ENCODE measurements at places on chromosomes 7 and 10. TPM values are rescaled to one million over a fixed set of nuclear protein-coding genes. Genes with fewer than 3 reads are reported as not detected.

- DNase-seq = peak; percentile 23
Measured at GRCh38 chr10:45308707-45309106, 6.7 kb downstream of the OR13A1 start.

DNA sequence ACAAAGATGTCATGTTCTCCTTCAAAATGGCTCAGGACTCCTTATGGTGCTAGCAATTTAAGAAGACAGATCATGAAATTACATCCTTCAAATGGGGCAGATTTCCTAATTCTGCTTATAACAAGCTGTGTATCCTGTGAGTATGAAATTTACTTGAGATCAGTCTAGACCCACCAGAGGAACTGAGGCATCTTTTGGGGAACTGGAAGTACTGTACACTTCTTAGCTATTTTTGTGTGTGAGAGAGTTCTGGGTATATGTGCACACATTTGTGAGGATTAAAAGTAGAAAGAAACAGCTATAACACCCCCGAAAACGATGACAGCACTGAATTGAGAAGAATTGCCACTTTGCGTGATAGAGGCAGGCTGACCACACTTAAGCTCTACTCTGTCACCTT, 187.0 kb upstream of the CCDC6 start:
- DNase-seq = no peak

DNA sequence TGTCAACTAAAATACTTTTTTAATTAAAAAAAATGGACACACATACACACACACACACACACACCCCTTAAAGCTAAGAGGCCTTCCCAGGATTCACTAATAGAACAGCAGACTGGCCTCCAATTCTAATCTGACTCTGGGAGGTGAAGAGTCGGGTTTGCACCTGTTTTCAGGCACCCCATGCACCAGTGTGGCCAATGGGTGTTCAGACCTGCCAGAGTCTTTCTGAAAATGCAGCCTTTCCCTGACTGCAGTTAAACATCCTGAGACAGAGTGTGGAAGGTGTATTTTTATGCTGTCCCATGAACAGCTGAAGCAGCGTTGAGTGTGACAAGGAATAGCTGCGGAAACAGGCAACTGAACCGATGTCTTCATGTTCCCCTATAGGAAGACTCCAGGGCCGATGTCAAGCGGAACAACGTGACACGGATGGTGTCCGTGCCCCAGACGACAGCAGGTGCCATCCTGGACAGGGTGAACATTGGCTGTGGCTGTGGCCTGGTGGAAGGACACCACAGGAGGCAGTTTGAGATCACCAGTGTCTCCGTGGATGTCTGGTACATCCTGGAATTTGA, 74.6 kb upstream of the LYZL2 start:
- no peak for DNase-seq

DNA sequence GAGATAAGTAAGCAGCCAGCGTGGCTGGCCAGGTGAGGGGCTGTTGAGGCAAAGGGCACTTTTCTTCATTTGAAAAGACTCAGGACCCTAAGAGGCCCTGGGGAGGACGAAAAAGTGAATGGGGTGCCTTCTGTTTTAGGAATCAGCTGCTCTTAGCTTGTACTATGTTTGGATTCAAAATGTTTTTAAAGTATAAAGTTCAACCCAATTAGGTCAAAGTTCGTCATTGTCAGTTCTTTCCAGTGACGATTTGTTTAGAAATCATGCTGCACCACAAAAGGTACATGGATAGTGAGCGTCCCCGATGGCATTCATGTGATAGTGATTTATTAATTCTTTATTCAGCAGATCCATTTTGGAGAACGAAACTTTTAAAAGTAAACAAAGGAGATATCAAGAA, 338.2 kb downstream of the SDK1 start:
- DNase-seq = no peak

GRCh38 chr7:149147752-149148653, 750 bp downstream of the ZNF398 start:
- peak; percentile 66 for DNase-seq

DNA sequence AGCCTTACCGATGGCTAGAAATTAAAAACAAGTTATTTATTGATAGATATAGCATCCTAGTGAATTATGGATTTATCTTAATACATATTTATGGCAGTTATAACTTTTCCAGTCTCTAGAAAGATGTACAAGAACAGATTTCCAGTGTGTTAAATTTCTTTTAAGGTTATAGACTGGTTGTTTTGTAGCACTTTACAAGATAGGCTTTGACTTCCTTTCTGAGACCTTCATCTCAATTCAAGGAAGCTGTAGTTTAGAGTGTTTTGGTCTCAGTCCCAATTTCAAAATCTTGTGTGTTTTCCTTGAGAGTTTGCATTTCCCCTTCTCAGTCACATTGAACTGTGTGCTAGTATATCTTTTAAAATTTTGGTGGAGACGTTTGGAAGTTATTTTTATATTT, 30.1 kb downstream of the PLEKHA1 start:
- DNase-seq = no peak

DNA sequence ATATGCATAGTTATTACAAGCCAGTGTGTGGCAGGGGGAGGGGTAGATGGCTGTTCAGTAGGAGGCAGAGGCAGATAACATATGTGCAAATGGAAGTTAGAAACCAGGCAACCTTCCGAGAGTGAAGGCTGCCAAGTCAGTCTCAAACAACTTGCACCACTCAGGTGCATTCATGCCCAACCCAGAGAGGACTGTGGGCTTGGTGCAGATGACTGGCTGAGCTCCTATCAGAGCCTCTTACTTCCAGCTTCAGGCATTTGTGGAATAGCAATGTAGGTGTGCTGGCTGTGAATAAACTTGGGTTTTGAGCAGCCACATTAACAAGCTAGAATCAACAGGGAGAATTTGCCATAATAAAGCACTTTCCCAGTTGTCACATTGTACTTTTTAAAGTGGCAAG, 789.8 kb downstream of the PHTF2 start:
- DNase-seq = no peak

DNA sequence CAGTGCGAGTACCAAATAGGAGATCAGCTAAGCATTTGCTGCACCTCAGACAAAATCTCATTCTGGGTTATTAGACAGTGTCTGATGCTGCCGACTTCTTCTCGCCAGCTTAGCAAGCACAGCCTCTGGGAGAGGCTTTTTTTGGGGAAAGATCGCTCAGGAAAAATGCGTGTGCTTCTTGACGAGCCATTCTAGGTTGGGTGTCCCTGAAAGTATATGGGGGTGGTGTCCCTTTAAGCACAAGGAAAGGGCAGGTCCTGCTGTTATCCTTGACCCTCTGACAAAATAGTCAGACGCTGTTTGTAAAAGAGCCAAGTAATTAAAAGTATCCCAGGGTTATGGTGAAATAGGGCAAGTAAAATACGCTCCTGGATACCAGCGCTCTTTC, 540.1 kb upstream of the FZD8 start:
- DNase-seq = no peak

DNA sequence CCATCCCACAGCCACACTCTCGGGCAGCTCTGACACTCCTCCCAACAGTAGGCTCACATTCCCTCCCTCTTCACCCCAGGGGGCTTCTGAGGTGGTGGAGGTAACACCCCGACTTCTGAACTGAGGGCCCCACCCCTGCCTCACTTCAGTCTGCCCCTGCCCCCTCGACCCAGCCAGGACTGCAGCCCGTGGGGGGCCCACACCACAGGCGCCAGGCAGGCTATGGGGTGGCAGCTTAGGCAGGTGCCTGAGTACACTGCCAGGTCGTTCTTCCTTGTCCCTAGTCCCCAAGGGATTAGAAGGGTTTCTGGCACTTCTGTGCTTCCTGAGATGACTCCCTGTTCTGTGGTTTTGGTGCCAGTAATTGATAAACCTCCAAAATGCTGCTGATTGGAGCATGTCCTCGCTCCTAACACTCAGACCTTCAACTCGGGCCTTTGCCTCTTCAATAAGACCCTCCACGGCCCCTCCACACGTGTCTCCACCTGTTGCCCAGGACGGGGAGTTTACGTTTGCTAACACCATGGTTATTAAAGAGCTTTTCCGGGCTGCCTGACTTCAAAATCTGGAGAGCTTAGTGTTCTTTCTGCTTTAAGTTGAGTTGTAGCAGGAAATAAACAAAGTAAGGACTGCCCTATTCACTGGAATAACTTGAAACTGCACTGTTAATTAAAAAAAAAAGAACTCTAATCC, 23.8 kb upstream of the LARP4B start:
- DNase-seq = no peak

DNA sequence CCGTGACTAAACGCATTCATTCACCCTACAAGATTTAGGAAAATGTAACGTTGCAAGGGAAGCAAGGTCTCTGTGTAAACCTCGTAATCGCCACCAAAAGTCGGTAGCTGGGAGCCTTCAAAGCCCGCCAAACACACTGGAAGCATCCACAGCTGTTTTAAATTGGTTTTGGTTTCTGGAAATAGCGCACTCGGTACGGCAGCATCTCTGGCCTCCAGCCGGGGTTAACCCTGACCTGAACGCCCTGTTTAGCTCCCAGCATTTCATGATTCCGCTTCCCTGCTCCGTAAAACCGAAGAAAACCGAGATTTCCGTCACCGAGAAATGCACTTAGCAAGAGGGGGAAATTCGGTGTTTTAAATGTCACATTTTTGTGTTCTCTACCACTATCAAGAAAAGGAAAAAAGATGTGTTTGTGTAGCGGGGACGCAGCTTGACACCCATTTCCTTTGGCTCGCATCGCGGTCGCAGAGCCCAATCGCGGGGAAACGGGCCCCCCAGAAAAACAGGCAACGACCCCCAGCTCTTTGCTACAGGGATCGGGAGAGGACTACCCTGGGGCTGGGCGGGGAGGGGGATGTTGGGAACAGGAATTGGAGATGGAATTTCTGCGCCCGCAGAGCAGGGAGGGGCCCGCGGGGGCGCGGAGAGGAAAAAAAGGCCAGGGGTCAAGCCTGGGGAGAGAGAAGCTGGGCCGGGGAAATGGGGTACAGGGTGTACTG, 646 bp downstream of the SGCE start:
- peak; percentile 59 for DNase-seq

GRCh38 chr7:120053390-120053961, 219.5 kb upstream of the KCND2 start:
- no peak for DNase-seq

Gene GNAI1
- total RNA-seq = 59.0 TPM

Gene CFAP43
- total RNA-seq = 72.8 TPM

Gene CCL24
- not detected for total RNA-seq
